ELR (cell line): ENCODE measurements at places on chromosomes 12 and 14.
A peak's percentile ranks its signal among the peaks of the same experiment; 100 is the strongest.

DNA sequence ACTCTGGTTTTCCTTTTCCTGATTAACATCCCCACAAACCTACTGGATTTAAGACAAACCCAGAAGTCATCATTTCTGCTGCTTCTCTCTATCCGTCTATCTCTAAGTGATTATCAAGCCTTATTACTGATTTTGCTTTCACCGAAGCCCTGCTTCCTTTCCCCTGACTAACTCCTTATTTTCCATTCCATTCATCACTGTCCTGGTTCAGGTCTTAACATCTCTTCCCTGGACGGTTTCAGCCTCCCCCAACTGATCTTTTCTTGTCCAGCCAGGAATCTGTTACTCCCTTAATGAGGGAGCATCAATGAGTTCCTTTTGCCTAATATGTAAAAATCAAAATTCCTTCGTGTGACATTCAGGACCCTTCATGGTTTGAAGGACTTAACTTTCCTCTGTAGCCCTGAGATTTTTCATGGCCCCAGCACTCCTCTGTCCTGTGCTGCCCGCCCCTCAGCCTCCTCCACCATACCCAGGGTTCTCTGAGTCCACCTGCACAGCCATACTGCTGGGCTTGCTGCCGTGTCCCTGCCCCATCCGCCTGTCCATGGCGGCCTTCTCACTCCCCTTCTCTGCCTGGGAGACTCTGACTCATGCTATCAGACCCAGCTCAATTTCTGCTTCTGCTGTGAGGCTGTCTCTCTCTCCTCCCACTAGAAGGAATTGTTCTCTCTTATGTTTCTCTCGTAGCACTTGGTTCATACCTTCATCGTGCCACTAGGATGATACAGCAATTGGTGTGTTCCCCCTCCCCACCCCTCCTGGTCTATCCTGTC is 167.8 kb upstream of the HIF1A start:
- DNase-seq = peak; percentile 89

- no peak for DNase-seq
Observed at GRCh38 chr12:65593239-65593701, 231.0 kb upstream of the HMGA2 start.

- DNase-seq = no peak
Observed at GRCh38 chr14:29896354-29896821, 31.3 kb downstream of the PRKD1 start.

DNA sequence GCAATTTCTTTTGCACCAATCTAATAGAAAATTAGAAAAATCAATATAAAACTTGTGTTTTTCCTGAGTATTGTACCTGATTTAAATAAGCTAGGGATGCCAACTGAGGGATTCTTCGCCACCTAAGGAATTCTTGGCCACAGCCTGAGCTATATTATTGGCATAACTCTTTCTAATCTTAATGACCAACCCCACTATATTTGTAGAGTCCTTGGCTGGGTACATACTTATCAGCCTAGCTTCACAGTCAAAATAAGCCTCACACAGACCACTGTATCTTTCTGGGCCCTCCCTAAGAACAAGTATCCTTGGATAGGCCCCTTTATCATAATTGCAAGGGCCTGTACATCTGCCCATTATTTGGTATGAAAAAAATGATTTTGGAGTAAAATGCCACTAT is 247.1 kb downstream of the DUSP6 start:
- DNase-seq = no peak

DNA sequence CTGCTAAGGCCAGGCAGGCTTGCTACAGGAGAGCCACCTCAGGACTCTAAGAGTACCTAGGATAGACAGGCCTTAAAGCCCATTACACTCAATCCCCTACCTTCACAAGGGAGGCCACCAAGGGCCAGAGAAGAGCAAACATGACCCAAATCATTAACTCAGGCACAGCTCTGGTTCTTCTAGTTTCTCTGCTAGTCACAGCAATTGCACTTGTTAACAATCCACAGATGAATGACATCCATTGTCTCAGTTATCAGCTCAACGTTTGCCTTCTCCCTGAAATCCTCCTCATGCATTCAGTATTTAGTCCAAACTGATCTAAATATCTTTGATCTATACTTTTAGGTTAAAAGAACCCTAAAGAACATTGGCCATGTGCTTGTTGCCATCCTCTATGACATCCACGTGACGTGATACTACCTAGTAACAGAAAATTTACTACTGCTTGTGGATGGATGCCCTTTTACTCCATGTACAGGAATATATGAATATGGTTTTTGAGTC is 164.5 kb downstream of the STXBP6 start:
- no peak for DNase-seq

DNA sequence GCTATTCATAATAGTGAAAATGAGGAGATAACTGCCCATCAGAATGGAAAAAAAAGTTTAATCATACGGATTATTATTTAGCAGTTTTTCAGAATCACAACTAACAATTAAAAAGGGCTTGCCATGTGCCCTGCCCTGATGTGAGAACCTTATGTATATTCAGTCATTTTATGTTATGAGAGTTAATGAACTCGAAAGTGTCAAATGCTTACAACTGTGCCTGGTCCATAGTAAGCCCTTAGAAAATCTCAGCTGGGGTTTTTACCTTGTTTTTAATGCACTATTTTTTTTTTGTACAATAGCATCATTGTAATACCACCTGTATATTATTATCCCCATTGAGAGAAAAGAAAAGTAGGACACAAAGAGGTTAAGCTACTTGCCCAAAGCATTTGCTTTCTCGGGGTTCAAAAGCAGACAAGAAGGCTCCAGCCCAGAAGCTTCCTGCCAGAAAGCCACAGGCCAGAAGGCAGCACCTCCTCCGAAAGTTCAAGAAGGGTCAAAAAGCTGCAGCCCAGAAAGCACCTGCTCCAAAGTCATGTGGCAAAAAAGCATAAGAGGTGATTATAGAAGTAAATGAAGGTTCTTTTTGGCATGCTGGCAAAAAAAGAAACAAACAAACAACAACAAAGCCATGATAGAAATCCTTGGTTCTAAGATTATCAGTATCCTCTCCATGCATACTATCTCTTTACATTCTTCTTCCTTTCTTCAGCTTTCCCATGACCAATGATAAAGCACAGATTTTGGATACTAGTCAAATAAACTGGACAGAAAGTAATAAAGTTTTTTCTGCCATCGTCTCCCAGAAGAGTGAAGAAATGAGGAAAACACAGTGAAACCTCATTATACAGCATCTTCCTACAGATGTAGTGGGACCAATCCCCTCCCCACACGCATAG is 59.1 kb upstream of the NAP1L1 start:
- no peak for DNase-seq

DNA sequence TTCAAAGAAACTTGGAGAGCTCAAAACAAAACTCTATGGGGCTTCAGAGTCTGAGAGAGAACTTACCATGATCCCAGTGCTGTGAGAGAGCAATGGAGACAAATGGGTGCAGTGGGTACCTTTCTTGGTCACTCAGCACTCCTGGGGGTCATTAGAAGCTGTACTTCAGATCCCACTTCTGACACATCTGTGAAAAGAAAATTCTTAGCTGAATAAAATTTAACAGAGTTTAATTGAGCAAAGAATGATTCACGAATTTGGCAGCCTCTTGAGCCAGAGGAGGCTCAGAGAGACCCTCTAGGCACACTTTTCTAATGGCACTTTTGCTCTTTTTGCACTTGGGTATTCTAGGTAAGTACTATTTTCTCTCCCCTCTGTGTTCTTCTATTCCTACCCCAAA is 96.8 kb upstream of the SYT10 start:
- DNase-seq = no peak

DNA sequence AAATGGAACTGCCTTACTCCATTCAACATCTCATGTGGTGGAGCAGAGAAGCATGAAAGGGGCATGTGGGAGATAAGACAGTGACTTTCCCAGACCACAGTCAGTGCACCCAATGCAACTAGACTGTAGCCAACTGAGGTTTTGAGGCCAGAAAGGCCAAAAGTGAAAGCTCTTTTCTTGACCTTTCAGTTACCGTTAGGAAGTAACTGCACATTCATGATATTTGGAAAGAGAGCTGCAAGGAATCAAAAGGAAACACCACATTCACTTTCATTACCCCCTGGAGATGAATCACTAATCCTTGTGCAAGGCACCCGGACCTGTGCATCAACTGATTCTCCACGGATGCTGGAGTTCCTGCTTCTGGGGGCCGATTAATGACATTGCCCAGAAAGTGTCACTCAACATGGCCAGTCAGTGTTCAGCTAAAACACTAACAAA is 72.9 kb upstream of the ELK3 start:
- peak; percentile 43 for DNase-seq

GRCh38 chr14:88272390-88273269 is 50.4 kb downstream of the KCNK10 start:
- DNase-seq = no peak

- no peak for DNase-seq
Observed at GRCh38 chr12:23217667-23218066, 592.7 kb downstream of the ETNK1 start.
